ENCODE measurements at places on chromosomes 7 and 10.

- DNase-seq: peak; percentile 11
These were observed 38.6 kb downstream of the MRC1 start for GRCh38 chr10:17847585-17848296.

- DNase-seq: no peak
These were observed 121.5 kb downstream of the PKD1L1 start for GRCh38 chr7:47826754-47827153.

DNA sequence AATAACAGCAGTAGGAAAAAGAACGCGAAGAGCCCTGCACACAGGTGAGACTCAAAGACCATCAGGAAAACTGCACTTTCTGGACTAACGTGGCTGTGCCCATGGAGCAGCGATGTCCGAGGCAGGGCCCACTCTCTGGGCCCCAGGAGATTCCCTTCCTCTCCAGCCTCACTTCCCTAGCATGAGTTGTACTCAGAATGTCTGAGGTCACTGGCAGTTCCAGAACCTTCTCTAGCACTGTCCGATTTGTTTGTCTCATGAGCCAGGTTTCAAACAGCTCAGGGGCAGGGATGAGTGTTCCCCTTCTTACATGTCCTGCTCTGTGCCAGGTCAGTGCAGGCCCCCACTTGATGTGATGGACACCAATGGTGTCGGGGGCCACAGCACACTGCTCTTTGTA, 484.2 kb downstream of the PTPRN2 start:
- DNase-seq: no peak

GRCh38 chr10:73210395-73211105, 36.5 kb downstream of the DNAJC9 start:
- no peak for DNase-seq

GRCh38 chr10:31146491-31147209, 115.0 kb upstream of the ZNF438 start:
- DNase-seq: no peak

DNA sequence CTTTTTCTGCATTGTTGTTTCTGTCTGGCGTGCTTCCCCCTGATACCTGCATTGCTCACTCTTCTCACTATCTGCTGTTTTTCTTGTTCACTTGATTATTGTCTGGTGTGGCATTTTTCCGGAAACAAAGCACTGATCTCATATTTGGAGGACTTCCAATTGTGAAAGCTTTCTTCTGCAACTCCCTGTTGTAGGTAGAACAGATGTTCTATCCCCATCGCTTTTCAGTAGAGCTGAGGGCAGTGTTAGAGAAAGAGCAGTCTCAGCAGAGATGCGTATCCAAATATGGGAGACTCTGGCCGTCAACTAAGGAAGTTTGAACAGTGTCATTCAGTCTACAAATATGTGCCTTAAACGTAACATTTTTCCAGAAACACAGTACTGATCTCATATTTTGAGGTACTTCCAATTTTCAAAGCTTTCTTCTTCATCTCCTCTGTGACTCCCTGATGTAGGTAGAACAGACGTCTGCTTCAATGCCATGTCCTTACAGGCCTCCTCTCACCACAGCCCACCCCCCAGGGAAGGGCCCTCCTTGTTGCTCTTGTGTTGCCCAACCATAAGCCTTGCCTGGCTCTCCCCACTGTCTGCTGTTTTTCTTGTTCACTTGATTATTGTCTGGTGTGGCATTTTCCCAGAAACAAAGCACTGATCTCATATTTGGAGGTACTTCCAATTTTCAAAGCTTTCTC, 27.1 kb upstream of the GJD4 start:
- DNase-seq: no peak

DNA sequence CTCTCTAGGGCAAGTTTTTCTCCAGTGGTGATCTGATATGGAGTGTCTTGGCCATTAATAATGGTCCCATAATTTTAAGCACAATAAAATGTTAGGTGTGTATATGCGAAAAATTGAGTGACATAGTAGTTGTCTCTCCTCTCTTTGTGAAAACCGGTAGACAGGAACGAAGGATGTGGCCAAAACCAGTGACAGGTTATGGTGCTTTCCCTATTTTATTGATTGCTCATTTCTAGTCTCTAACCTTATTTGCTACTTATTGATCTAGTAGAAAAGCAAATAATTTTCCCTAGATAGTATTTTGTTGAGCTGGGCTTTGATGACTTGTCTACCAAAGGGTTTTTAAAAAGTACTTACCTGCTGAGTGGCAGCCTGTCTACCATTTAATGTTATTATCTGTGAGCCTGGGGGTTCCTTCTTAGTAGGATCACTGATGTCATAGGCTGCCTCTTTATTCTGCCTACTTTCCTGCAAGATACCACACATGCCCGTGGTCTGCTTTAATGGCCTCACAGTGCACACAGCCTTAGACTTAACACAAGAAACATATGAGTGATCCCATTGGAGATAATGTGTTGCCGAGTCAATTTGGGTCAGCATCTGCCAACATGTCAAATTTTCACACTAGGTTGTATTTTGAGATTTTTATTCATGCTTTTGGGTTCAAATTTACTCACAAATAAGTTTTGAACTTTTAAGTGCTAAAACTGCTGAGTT, 100.0 kb downstream of the AUTS2 start:
- no peak for DNase-seq

DNA sequence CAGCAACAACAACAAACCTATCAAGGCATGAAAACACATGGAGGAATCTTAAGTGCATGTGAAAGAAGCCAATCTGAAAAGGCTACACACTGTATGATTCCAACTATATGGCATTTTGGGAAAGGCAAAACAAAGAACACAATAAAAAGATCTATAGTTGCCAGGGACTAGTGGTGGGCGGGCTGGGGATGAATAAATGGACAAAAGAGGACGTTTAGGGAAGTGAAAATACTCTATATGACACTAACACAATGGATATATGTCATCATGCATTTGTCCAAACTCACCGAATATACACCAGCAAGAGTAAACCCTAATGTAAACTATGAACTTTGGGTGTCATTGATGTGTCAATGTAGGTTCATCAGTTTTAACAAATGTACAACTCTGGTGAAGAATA, 89.1 kb downstream of the SEMA3E start:
- no peak for DNase-seq

- DNase-seq: no peak
These were observed 718 bp downstream of the DYNC2I1 start for GRCh38 chr7:158856883-158857668.

- no peak for DNase-seq
These were observed 19.9 kb downstream of the SLC29A3 start for GRCh38 chr10:71338728-71339495.

GRCh38 chr7:42138691-42139090, 98.3 kb downstream of the GLI3 start:
- DNase-seq: no peak

GRCh38 chr10:3452173-3452626, 279.6 kb upstream of the PITRM1 start:
- no peak for DNase-seq

GRCh38 chr10:3808689-3809199, 23.7 kb upstream of the KLF6 start:
- DNase-seq: no peak

DNA sequence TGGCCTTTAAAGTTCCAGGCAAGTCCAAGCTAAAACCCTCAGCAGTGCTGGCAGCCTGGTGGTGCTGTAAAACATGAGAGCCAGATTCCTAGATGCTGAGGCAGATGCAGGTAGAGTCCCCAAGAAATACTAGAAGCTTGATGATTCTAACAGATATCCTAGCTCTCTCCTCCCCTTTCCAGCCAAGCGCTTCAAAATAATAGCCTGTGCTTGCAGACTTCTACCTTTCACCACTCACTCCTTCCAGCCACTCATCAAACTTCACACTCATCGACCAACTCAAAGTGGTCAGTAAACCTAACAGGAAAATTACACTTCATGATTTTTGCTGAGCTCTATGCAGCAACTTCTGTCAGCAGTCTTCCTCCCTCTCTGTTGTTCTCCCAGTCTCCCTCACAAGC, 50.2 kb downstream of the LMBR1 start:
- no peak for DNase-seq

GRCh38 chr7:75993689-75994387, 557 bp downstream of the TMEM120A start:
- DNase-seq: no peak

GRCh38 chr10:121843379-121843778, 84.5 kb downstream of the ATE1 start:
- no peak for DNase-seq

DNA sequence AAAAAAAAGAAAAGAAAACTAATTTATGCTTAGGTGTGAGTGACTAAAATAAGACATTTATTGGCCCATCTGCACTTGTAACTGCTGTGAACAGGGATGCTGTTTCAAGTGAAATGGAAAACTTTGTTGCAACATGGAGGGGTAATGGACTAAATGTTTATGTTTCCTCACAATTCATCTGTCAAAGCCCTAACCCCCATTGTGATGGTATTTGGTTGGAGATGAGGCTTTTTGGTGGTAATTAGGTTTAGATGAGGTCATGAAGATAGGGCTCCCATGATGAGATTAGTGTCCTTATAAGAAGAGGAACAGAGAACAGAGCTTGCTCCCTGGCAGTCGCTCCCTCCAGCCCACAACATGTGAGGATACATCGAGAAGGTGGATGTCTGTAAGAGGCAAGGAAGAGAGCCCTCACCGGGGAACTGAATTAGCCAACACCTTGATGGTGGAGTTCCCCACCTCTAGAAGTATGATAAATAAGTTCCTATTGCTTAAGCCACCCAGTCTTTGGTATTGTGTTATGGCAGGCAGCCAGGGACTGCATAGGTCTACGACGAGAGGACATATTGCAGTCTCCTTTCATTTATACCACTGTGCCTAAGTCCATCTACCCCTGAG, 28.6 kb upstream of the VCL start:
- DNase-seq: no peak

GRCh38 chr7:29325476-29325875, 130.9 kb downstream of the CHN2 start:
- DNase-seq: no peak

DNA sequence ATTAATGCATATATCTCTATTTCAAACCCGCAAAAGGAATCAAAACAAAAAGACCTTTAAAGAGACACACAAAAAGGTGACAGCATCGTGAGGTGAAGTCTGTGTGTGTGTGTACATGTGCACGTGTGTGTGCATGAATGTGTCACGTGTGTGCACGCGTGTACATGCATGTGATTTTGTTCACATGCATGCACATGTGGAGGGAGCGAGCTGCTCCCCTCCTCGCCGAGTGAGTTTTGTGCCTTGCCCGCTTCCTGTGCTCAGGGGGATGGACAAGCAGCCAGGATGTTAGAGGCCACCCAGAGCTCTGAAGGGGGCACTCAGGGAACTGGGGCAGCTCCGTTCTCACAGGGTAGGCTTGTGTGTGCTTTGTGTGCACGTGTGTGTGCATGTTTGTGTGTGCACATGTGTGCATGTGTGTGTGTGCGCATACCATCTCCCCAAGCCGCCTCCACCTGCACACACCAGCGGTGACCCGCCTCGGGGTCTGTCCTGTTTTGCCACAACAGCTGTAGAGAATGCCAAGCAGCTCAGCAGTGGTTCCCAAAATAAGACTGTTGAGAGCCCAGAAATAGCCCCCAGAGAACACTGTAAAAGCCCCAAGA, 191.2 kb downstream of the PTPRN2 start:
- DNase-seq: no peak

DNA sequence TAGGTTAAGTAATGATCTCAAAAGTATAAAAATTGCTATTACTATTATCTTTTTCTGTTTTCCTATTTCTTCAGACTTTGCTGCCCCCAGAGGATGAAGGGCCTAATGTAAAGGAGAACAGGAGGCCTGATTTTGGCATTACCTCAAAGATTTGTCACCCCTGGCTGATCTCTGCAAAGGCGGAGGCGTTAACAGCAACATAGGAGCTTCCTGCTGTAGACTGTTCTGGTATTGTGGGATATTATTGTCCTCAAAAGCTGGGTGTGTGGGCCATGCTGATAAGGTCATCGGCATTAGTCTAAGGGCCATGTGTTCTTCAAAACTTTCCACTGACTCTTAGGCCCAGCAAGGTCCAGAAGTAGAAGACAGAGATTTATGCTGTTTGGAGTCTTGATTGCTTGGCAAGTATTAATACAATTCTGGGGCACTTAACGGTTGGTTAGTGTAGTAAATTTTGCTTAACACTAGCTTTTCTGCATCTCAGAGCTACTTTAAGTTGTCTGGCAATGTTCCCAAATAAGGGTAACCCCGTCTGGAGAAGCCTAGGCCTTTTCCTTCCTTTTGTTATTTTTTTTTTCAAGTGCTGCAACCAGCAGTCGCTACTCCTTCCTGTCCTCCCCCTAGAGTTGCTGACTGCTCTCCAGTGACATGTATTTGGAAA, 14.0 kb upstream of the ENTPD1 start:
- DNase-seq: peak; percentile 54

GRCh38 chr7:100466653-100467605, 2.9 kb upstream of the SPACDR start:
- DNase-seq: no peak

- DNase-seq: peak; percentile 1
These were observed 350 bp upstream of the ZNF37A start for GRCh38 chr10:38093816-38094157.

DNA sequence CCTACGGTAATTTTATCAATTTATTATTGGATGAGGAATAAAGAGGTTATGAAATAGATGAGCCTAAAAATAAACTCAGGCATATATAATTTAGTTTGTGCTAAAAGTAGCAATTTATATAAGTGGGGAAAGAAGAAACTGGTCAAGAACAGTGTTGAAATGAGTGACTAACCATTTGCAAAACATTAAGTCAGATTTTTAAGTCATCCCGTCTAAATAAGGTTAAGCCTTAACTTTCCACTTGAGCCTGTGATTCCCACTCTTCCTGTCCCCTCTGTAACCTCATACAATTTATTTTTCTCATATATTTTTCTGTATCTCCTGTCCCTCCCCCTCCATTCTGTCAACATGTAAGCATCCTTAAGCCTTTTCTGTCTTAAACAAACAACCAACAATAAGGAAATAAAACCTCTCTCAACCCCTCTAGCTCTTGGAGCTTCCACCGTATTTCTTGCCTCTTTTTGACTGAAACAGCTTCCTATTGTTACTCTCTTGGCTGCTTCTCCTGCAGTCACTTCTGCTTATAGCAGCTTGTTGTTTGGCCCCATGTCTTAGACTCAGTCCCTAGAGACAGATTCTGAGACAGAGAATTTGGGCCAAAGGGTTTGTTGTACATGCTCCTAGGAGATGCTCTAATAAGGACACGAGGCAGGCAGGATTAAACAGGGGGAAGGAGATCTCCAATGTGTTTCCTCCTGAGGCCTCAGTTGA, 109.7 kb downstream of the GNAI1 start:
- no peak for DNase-seq

GRCh38 chr7:25711940-25712339, 440.1 kb upstream of the NFE2L3 start:
- DNase-seq: no peak

GRCh38 chr10:117334926-117335325, 40.3 kb downstream of the PDZD8 start:
- DNase-seq: no peak

Data from OCI-LY7 (cell line).